ENCODE measurements at places on chromosomes 3 and 15.

DNA sequence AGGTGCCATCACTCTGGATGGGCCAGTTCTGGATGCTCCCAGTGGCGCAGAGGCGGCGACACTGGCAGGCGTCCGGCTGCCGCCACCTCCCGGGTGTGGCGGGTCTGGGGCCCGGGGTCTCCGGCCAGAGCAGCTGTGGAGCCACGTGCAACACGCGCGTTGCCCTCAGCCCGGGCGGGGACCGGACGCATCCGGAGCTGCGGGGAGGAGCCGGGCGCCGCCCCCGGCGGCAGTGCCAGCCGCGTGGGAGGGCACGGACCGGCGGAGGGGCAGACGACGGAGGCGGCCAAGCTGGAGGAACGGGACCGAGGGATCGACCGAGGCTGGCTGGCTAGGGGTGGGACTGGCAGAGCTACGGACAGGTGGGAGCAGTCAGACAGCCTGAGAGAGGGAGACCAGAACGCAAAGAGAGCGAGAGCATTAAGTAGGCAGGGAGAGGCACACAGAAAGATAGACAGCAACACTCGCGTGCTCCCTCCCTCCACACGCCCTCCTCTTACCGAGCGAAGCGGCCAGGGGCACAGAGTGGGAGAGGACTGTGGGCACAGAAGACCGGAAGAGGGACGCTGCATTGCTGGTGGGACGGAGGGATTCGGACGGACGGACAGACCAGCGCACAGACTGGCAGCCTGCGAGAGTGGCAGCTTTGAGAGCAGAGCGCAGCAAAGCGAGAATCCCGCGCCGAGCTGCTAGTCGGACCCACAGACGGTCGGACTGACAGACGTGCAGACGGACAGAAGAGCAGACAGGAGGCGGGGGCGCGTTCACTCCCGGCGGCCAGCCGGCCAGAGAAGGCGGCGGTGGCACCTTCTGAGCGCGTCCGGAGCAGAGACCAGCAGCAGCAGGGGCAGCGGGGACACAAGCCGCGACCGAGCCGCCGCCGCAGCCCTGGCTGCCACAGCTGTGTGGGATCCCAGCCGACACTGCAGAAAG is at the start of gene ARPP21:
Gene ARPP21 (plus strand): TSS at position 272 of the 933 bp plus-strand sequence. CDS start 42,227 bp downstream, outside the sequence.
- DNase-seq = peak; percentile 73

- no peak for DNase-seq
Observed at GRCh38 chr15:65535192-65535591, 4.9 kb downstream of the HACD3 start.

GRCh38 chr3:100131241-100131640 is 16.9 kb upstream of the FILIP1L start:
- DNase-seq = no peak

DNA sequence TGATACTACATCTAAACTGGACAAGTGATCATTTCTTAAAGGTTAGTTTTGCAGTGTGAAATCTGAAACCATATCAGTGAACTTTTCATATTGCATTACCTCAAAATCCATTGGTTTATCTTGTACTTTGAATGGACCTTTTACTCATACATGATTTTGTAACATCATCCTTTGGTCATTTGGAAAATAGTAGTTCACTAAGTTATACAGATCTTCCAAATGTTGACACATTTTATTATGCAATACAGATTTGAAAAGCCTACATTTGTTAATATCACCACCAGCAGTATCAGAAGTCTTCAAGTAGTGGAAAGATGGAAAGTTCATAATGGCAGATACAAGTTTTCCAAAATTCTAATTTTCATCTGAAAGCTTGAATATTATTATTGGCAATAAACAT is 64.0 kb upstream of the CDV3 start:
- DNase-seq = no peak

DNA sequence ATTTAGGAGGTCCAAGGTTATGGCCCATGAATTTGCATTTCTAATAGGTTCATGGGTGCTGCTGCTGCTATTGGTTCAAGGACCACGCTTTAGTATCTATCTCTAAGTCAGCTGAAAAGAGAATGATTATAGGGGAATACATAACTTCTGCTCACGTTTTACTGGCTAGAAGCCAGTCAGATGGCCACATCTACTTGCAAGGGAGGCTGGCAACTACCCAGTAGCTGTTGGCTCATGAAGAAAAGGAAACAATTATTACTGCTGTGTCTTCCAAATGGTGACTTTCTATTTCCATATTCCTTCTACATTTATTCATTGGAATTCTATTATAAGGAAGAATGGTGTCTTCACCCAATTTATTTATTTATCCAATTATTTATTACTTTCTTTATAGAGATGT is 54.2 kb downstream of the SLC25A36 start:
- DNase-seq = no peak

GRCh38 chr3:134879990-134880389 is 84.9 kb downstream of the EPHB1 start:
- DNase-seq = no peak

GRCh38 chr15:67458331-67459029 is 62.5 kb upstream of the C15orf61 start:
- DNase-seq = no peak

DNA sequence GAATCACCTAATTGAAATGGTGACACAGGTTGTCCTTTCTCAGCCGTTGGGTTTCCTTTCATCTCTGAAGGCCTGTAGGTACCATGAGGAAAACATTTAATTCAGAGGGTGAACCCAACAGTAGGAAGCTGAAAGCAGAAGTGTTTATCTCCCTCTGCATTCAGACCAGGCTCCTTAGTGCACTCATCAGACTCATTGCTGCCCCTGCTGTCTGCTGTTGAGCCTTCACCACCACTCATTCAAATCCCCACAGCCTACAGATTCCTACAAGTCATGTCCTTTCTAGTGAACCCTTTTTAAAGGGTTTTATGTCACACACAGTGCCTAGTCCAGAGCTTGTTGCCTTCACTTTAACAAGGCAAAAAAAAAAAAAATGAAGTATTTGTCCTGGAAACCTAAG is 13.4 kb downstream of the WDR48 start:
- DNase-seq = peak; percentile 4

DNA sequence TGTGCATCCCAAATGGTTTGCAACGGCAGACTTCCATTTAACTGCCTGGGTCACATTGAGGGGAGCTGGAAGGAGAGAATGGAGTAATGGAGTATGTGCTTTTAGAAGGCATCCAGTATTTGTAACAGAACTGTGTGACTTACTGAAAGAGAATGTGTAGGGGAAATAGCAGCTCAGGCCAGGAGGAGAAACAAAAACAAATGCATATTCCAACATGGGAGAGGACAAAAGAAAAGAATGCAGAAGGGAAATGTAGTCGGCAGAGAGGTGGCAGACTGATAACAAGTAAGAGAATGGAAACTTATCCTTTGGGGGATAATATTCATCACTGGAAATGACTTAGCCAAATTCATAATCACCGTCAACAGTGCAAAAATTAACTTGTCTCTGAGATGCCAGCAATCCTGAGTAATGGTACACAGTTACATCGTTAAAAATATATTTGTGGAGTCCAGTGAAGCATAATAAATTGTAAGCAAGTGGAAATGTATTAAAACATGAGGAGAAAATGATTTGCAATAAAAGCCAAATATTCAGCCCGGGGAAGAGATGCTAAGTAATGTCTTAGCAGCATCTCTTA is 294.9 kb upstream of the SGO1 start:
- no peak for DNase-seq

DNA sequence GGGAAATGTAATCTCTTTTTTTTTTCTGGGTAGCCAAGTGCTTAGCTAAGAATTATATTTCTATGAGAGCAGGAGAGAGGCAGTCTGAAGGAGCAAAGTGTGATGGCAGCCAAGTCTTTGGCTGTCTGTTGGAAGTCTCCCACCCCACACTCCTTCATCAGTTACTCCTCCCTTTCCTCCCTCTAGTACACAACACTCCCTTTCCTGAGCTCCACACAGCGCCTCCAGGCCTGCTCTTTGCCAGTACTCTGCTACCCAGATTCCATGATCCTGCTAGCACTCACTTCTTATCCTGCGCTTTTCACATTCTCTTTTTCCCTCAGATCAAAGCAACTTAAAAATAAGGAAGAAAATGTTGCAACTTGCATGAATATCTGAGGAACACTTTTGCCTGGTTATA is 37.4 kb upstream of the SNRK start:
- no peak for DNase-seq

DNA sequence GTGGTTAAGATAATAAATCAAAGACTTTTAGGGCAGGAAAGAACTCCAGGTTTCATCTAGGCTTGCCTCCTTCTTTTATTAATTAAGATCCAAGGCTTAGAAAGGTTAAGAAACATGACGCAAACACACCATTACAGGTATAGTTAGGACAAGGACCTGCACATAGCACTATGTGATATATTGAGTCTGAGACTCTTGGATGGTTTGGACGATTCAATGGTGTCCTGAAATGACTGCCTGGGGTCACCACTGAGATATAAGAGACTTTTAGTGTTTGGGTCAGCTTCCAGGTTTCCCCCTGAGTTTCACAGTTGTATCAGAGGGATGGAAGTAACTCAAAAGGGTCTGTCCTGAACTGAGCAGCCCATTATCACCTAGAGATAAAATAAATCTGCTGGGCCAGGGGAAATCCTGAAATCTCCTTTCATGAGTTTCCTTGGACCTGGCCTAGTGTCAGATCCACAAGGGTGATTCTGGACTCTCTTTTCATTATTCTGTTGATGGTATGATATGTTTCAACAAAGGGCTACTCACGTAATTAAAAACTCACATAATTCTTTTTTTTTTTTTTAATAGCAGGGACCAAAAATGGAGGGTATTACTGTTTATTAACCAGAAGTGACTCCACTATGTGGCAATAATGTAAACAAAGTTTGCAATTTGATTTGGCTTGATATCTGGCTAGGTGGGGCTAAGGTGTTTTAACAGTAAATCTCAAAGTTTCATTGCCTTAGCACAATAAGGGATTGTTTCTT is 55.6 kb upstream of the ADGRG7 start:
- no peak for DNase-seq

DNA sequence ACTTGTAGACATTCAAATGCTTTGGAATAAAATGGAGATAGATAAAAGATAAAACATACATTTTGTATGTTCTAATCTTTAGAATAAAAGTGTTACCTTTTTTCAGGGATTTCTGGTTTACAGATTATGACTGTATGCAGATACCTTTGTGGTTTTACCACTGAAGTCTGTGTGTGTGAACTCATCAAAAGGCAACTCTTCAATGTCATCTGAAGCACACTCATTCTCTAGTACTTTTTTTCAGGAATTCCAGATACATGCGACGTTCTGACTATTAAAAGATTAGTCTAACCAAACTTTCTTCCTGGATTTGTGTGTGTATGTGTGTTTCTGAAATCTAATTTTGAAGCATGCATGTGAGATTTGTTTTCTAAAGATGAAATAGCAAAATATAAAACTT is 188.6 kb downstream of the NLGN1 start:
- DNase-seq = peak; percentile 6

DNA sequence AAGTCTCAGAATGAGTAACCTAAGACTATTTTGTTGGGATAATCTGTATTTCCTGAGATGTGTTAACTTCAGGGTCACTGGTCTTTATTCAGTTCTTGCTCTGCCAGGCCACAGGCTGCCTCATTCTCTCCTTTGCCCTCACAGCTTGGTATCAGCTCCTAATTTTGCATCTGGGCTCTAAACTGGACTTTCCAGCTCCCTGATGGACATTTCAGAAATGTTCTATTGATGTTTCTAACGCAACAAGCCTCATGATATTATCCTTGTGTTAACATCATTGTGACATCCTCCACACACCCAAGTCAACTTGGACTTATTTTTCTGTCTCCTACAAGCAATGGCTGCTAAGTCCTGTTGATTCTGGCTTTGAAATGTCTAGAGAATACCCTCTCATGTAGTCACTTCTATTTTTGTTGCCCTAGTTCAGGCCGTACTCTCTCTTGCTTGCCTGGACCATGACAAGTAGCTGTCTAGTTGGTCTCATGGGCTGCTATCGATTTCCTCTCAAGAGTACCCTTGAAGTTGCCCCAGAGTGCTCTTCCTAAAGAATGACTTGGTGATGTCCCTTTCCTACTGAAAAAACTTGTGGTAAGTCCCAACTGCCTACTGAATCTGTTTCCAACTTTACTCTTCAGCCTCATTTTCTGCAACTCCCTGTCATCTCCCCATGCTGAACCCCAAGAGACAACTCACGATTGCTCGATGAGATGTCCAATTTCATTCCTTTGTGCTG is 52.7 kb downstream of the CHST2 start:
- no peak for DNase-seq

GRCh38 chr15:66816201-66816600 is 114.2 kb downstream of the SMAD6 start:
- DNase-seq = no peak

DNA sequence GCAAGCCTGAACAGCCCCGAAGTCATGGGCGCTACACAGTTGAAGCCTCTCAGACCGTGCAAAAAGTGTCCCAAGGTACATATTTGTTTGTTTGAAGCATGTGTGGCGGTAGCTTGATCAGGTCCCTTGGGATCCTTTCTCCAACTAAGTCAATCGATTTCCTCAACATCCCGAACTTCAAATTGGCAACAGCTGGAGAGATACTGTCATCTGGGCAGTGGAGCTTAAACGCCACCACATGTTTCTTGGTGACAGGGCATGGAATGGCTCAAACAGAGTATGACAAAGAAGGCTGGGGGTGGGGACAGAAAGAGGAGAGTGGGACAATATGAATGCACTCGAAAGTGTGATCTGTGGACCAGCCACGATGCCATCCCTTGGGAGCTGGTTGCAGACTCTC is 84.9 kb upstream of the PSMD6 start:
- DNase-seq = no peak

- no peak for DNase-seq
Observed at GRCh38 chr3:137325170-137325569, 367.4 kb downstream of the IL20RB start.

DNA sequence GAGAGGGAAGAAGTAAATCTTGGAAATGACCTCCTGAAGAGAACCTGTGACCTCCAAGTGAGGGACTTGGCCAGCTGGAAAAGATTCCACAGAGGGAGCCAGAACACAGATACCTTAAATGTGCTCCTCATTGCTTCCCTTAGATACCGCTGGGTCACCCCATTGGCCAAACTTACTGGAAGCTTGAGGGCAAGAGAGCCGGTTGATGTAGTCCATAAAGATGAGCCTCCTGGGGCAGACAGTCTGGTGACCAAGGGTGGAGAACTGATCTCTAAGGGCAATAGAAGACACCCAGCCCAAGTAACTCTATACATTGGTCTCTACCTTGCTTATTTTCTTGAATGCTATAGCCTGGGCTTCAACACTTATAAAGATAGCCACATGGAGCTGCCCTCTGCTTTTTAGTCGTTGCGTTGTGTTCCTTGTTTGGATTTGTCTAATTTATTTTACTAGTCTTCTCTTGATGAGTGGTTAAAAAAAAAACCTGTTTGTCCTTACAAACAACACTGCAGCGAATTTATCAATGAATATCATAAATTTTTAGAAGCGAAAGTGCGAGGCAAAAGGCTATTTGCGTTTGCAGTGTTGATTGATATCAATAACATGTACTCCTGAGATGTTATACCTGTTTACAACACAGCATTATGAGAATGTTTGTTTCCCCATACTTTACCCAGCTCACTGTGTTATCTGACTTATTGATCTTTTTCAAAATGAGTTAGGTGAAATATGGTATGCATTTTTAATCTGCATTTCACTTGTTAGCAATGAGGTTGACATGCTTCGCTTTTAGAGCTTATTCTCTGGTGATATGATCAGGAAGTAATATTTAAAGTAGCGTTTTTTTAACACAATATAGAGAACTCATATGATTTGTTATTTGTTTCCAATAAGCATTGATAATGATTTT is 31.2 kb downstream of the TGFBR2 start:
- DNase-seq = no peak

- no peak for DNase-seq
Observed at GRCh38 chr3:65993134-65993900, 45.4 kb downstream of the MAGI1 start.
